ENCODE measurements at places on chromosomes 3 and 15.

DNA sequence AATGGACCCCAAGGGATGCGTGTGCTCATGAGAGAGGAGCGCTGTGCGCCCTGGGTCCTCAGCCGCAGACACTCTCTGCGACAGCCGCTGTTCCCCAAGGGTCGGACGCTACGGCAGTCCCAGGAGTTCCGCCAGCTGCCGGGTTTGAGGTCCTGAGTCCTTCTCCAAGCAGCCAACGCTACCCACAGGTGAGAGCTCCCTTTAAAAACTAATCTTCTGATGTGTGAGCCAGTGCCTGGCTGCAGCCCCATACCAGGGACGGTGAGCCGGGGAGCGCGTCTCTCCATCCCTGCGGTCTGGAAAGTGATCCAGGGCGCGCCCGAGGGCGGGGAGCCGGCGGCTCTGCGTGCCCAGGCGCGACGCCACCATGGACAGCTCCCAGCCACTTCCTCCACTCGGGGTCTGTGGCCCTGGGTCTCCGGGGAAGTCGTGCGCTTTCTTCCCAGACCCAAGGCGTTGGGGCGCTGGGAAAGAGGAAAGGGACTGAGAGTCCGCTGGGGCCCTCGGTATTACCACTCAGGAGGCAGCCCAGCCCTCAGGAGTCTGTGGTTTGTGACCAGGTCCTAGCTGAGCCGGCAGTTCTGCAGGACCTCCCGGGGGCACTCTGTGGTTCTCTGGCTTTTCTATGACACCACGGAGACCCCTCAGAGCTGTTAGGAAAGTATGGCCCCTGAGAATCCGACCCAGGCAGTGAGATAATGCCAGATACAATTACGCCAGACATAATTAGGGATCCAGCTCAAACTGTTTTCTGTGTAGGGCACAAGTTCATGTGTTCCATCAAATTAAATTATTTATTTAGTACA is 1.4 kb downstream of the CEMIP start:
- DNase-seq: peak; percentile 29

DNA sequence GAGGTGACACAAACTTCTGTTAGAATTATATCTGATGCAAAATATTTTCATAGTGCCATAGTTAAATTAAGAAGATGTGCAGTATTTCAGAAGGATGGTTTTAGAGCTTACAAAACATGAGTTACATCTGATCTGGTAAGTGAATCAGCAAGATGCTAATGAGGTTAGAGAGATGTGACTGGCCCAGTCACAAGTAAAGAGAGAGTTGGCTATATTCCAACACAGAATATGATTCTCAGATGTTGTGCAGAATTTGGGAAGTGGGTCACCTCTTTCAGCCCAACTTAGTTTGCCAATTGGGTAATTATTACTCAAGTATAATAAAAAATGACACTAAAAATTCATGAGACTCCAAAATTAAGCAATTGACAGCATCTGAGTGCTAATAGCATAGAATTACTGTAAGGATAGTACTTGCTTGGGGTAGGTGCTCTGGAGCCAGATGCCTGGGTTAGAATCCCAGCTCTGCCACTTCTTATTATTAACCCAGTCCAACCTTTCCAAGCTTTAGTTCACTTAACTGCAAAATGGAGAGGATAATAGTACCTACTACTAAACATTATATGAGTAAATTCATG is 30.8 kb downstream of the P2RY1 start:
- no peak for DNase-seq

DNA sequence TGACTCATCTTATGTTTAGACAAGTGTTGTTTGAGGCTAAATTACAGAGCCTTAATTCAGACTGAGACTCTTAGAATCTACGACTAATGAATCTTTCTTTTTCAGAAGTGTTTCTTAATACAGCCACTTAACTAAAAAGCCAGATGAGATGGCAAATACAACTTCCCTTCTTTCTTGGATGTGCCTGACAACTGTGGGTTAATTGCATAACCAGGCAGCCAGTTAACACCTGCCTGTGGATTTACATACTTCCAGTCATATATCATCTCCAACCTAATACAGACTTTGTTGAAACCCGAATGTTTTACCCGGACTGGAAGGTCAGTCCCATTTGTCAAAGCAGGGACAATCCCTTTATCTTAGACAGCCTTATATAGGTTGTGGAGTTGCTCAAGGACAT is 297.6 kb downstream of the VPS13C start:
- no peak for DNase-seq

DNA sequence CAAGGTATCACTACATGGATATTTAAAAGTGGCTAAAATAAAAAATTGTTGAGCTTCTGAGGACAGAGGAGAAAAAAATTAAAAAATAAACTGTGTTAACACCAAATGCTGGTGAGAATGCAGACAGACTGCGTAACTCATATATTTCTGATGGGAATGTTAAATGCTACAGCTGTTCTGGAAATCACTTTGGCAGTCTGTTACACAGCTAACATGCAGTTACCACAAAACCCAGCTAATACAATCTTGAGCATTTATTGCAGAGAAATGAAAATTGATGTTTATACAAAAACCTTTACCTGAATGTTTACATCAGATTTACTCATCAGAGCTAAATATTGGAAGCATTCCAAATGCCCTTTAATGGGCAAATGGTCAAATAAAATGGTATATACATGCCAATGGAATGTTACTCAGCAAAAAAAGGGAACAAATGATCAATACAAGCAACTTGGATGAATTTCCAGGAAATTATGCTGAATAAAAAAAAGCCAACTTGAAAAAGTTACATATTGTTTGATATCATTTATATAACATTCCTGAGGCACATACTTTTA is 24.6 kb downstream of the MNS1 start:
- DNase-seq: no peak

- DNase-seq: no peak
These were observed 7.1 kb downstream of the MSL2 start for GRCh38 chr3:136189043-136189442.

DNA sequence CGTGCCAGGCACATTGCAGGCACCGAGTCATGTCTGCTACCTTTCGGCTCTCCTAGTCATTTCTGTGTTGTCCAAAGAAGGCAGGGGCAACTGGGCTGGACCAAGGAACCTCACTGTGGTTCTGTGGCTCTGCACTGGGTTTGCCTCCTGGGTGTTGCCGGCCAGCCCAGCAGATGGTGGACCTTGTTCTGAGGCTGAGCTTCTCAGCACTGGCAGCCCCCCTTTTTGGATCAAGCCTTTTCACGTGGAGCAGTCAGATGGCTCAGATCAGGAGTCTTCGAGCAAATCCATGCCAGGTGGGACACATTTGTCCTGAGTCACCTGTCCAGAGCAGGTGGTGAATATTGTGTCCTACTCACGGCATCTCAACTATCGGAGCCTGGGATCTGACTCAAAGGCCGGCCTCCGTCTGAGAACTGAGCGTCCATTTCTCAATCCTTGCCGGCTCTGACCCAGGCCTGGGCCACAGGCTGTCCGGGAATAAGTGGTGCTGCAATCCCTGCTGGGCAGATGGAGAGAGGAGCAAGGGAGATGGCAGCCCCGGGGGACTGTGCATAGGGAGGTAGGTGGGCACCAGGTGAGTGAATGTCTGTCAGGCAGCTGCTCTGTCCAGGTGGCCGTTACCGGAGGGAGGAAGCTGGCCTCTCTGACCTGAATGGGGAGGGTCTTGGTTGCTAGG is at the start of gene IL16:
TSS of gene IL16 (plus strand) at position 304 of the 679 bp plus-strand sequence. CDS start 28,521 bp downstream, outside the sequence.
- no peak for DNase-seq

DNA sequence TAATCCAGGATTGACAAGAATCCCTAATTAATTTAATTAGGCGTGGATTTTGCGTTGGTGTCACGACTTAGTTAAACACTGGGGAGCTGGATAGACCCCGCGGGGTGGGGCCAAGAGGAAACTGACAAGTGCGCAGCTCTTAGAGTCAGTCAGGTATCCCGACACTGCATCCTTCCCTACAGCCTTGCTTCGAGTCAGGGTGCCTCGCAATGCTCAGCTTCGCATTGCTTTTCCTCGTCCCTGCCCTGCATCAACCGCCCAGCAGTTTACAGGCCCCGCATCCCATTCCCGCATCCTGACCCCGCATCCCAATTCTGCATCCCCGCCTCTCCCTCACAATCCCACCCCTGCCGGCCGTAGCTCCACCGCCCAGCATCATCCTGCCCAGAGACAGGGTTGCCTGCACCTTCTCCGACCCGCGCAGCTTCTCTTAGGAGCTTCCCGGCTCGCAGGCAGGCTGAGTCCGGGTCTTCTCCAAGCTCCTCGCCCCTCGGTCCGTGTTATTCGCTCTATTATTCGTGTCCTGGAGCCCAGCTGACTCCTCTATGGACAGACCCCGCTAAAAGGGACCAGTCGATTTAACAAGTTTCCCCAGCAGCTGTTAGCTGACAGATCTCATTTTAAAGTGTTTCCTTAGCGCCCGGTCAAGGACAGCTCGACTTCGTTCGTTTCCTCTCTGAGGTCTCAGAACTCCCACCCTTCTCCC is 699 bp upstream of the SHOX2 start:
- no peak for DNase-seq

DNA sequence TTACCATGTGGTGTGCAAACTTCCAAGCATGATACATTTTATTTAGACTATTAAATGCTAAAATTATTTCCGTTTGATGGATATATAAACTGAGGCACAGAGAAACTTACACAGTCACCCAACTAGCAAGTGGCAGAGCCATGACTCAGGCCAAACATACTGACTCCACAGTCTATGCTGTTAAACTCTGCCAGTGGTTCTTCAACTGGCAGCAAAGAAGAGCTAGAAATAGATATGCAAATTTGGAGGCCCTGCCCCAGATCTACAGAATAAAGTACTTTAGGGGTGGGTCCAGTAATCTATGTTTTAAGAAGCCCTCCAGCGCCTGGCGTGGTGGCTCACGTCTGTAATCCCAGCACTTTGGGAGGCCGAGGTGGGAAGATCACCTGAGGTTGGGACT is 400.0 kb downstream of the FOXP1 start:
- DNase-seq: no peak

GRCh38 chr3:31142139-31142538 is 247.7 kb upstream of the GADL1 start:
- DNase-seq: no peak

GRCh38 chr3:191387441-191388077 is 57.2 kb upstream of the UTS2B start:
- no peak for DNase-seq

DNA sequence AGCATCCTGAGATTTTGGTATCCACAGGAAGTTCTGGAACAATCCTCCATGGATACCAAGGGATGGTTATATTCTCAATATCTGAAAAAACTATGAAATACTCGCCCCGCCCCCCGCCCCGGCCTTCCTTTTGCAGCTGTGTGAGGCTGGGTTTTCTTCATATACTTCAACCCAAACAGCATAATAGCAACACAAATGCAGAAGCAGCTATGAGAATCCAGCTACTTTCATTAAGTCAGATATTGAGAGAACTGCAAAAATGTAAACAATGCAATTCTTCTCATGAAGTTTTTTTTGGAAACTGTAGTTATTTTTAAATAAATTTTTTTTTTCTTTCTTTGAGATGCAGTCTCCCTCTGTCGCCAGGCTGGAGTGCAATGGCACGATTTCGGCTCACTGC is 10.9 kb upstream of the IDH2 start:
- DNase-seq: no peak

DNA sequence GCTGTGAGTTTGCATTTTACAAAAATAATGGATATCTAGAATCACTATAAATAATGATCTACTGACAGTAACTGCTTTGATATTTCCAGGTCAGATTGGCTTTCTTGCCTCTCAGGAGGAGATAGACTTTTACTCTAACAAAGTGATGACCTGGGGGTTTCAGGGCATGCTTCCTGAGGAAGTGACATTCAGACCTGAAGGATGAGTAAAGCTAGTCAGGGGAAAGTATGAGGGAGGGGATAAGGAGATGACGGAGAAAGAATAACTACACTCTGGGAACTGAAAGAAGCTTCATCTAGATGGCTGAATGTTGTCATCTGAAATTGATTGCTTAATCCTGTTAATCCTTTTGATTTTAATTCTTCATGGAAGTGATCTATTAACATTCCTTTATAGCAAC is 32.2 kb downstream of the ARMC8 start:
- DNase-seq: no peak

GRCh38 chr15:80730926-80731325 is 35.8 kb downstream of the ABHD17C start:
- DNase-seq: no peak

GRCh38 chr3:195263193-195263924 is 7.6 kb downstream of the XXYLT1 start:
- no peak for DNase-seq

GRCh38 chr15:78621810-78622402 is 1.1 kb upstream of the CHRNA3 start:
- DNase-seq: no peak

DNA sequence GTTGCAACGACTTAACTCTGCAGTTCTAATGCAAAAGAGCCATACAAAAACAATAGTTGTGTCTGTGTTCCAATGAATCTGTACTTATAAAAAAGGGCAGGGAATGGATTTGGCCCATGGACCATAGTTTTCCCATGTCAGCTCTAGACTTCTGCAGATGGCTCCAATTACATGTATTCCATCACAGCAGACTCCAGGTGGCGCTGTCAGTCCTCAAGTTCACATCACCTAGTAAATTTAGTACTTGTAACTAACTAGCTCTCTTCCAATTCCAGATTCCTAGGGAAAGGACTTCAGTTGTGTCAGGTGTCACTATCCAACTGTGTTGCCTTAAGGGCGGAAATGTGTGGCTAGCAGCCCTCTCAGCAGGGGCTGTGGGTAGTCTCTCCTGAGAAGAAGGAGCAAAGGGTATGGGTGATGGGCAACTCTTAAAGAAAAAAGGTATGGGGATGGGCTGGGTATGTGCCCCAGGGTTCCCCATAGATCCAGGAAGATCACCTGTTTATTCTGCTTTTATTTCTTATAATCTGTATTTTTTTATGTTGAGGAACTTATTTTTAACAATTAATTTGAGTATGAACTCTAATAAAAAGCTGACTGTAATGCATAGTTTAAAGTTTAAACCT is 36.2 kb downstream of the BBS4 start:
- peak; percentile 68 for DNase-seq

DNA sequence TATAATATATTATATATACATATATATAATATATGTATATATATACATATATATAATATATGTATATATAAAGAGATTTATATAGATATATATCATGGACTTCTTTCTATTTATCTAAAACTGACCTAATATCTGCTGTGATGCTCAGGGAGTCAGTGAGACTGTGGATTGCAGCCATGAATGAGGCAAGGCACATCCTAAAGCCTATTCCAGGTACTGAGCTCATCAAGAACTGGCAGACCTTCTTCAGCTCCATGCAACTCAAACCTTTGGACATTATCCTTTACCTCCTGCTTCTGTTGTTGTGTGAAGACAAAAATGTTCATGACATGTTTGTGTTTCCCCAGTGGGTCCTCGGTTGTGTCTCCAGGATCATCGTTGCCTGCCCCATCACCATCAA is 7.7 kb upstream of the LPP start:
- no peak for DNase-seq

GRCh38 chr3:24582431-24583403 is 88.1 kb upstream of the THRB start:
- no peak for DNase-seq

GRCh38 chr3:33099109-33099645 is 2.2 kb upstream of the GLB1 start:
- DNase-seq: no peak

DNA sequence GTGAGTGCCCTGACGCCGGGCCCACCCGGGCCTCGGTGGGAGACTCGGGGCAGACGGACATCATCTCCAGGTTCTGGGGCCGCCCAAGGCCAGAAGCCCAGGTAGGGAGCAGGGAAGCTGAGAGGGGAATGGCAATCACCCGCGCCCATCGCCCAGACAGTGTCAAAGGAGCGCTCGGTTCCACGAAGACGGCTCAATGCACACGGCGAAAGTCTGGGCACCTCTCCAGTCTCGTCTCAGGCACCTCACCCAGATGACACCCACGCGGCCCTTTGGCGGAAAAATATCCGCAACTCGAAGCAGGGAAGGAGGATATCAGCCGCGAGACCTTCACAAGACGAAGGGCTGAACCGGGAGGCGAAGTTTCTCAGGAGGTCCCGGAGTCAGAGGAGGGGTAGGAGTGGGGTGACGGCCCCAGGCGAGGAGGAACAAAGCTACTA is 916 bp downstream of the IL17RD start:
- DNase-seq: peak; percentile 29

Data from activated naive CD4-positive, alpha-beta T cell treated with Interleukin-2 at 50 U/mL for 16 hours (primary cell).